Fibroblast of lung (primary cell): ENCODE measurements at places on chromosomes 5 and 9. TPM values are rescaled to one million over a fixed set of nuclear protein-coding genes. Genes with fewer than 3 reads are reported as not detected.

DNA sequence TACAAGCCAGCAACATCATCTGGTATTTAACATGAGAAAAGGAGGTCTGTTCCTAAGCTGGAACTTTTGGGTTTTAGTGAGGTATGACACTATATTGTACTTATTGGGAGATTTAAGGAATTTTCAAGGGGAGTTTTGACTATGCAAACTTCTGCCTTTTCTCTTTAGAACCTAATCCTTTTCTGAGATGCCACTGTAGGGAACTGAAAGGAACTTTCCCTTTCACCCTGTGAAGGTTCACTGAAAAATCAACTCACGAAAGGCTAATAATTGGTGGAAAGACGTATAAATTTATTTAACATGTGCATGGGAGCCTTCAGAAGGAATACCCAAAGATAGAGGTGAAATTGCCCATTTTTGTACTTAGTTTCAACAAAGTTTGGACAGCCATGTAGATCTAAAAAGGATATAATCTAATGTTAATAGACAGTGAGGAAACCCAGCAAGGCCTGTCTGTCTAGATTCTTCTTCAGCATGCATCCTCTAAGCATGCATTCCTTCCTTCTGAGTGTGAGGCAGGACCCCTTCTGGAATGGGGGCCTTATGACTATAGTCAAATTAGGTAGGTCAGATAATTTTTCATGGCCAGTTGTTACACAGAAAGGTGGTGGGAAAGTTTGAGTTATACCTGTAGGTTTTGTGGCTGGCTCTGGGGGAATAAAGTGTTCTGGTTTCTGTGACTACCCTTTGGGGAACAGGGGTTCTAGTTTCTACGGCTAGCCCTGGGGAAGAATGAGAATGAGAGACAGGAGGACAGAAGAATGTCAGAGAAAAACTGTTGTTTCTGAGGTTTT lies 200.3 kb downstream of the C9orf152 start:
- DNase-seq, result no peak

The PTPN3 gene
- 1.3 and 2.3 TPM in 2 replicates for total RNA-seq

DNA sequence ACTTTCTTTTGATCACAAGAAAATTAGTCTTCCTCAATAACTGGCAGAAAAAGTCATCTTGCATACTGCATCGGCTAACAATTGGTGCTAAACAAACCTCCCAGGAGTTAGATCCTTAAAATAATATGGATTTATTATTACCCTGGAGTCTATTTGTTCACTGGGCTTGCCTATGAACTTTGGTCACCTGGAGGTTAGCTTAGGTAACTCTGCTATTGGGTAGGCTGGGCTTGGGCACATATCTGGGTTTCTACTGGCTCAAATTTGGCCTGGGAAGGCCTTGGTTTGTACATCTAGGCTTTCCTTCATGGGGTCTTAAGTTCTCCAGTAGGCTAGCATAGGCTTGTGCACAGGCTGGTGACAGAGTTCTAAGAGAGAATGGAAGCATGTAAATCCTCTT lies 279.9 kb downstream of the RASEF start:
- no peak for DNase-seq

The RABGAP1 gene
- total RNA-seq, result 40.8 and 47.6 TPM in 2 replicates

DNA sequence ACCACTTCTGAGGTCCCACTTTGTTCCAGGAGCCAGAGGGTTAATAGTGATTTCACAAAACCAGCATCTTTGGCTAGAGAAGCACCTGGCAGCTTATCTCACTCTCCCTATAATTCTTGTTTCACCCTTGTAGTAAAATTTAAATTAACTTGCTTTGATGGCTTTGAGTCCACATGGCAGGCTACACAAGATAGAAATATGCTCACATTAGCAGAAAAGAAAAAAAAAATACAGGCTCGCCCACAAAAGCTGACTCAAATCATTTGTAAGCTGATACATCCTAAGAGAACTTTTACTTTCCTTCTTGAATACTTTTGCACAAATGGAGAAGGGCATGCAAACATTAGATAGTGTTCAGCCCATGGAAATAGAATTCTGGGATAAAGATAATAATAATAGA lies 36.2 kb downstream of the TNFSF15 start:
- DNase-seq, result peak; percentile 69

- DNase-seq, result peak; percentile 70
Measured at GRCh38 chr5:134252671-134253070, 26.8 kb upstream of the PPP2CA start.

- DNase-seq, result no peak
Measured at GRCh38 chr5:15367489-15367888, 132.5 kb upstream of the FBXL7 start.

DNA sequence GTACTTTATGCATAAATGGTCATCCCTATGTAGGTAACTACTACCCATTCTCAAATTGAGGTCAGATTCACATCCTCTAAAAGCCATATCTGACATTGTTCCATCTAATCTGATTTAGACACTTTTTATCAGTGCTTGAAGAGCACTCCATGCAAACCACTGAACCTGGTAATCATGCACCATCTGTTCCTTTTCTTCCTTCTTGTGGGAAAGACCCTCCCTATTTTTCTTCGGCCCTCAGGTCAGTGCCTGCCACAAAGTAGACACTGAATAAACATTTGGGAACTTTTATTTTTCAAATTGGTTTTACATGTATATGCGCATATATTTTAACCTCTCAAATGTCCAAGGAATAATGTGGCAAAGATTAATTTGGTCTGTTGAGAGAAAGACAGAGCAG lies 26.0 kb upstream of the PDE4D start:
- DNase-seq, result no peak

The NDOR1 gene
- 2.6 and 3.1 TPM in 2 replicates for total RNA-seq

The TAF11L13 gene
- total RNA-seq, result not detected in 2 replicates

The PCDHGB7 gene
- 13.0 and 13.6 TPM in 2 replicates for total RNA-seq

The GPX8 gene
- 75.5 and 84.7 TPM in 2 replicates for total RNA-seq

- DNase-seq, result no peak
Measured at GRCh38 chr5:171931163-171931562, 75.3 kb downstream of the FBXW11 start.

DNA sequence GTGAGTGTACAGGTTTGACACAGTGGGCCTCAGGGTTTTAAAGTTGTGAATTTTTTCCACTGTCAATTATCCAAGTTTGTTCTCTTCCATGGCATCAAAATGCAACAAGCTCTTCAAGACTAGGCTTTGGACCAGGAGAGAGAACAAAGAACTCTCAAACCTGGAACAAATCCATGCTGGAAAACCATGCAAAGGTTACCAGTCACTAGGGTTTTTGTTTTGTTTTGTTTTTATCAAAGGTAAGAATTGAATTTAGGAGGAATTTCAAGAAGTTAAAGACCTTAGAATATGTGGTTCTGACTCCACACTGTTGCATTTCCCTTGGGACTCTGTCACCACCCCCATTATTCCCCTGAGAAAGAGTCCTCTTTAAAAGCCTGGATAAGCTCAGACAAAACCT lies 191.1 kb upstream of the PIK3R1 start:
- DNase-seq, result peak; percentile 23

GRCh38 chr9:107614765-107615164 lies 125.2 kb upstream of the KLF4 start:
- DNase-seq, result no peak
